ENCODE measurements at places on chromosomes 4 and X. TPM values are rescaled to one million over a fixed set of nuclear protein-coding genes. Genes with fewer than 3 reads are reported as not detected.
A peak's percentile ranks its signal among the peaks of the same experiment; 100 is the strongest.

DUSP21 gene
- 5.1 TPM for total RNA-seq

FGB gene
- total RNA-seq: not detected

CXCR3 gene
- not detected for total RNA-seq

GLRB gene
- total RNA-seq: 12.7 TPM

DNA sequence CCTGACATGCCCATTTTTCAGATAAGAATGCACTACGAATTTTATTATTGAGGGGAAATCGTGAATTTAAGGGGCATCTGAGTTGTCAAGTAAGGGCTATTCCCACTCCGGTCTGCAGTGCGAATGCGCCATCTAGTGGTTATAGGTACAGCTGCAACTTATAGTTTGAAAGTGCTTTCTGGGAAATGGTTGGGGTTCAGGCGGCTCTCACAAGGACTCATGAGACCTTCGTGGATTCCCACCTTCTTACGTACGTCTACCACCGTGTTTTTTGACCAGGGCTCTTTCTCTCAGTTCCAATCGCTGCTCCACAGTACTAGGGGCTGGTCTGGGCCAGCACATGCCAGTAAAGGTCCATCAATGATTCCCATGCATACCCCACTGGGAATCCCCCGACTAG lies 12.3 kb downstream of the MSL3 start:
- DNase-seq: peak; percentile 14

GRCh38 chr4:8076023-8076422 lies 82.6 kb downstream of the ABLIM2 start:
- DNase-seq: no peak

DNA sequence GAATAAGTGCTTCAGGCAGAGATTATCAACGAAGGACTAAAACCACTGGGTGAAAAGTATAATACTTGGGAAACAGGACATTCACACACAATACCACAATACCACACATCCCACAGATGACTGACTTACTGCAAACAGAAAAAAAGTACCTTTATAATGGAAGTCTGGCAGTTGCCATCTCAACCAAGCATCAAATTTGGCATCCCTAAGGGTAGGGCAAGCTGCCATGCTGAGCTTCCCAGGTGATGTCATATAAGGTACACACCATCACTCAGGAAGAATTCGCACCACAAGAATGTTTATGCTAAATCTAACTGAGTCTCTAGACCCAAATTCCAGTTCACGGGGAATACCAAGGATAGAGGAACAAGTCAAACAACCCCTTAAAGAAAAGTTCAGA lies 9.1 kb downstream of the QDPR start:
- DNase-seq: no peak

DNA sequence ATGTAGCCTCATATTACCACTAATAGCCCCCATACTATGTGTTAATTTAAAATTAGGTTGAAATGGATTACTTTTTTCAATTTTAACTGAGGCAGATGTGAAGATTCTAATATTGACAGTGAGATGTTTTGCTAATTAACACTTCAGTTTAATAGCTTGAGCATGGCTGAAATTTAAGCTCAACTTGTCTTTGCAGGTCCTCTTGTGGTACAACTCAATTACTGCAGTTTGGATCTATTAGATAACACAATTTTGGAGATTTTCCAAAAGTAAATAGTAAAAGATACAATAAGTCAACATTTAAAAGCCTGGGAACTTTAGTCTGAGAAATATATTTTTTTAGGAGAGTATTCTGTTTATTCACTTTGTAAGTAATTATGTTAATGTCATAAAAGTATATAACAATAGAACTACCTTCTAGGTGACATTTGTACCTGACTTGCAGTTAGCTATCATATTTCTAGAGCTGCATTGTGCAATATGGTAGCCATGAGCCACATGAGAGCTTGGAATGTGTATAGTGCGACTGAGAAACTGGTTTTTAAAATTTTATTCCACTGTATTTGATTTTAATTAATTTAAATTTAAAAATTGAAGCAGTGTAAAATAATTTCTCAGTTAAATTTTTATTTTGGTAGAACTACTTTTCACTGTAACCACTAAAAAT lies 73.1 kb upstream of the FMR1 start:
- no peak for DNase-seq

GRCh38 chrX:116230130-116230898 lies 59.8 kb downstream of the AGTR2 start:
- DNase-seq: no peak

DNA sequence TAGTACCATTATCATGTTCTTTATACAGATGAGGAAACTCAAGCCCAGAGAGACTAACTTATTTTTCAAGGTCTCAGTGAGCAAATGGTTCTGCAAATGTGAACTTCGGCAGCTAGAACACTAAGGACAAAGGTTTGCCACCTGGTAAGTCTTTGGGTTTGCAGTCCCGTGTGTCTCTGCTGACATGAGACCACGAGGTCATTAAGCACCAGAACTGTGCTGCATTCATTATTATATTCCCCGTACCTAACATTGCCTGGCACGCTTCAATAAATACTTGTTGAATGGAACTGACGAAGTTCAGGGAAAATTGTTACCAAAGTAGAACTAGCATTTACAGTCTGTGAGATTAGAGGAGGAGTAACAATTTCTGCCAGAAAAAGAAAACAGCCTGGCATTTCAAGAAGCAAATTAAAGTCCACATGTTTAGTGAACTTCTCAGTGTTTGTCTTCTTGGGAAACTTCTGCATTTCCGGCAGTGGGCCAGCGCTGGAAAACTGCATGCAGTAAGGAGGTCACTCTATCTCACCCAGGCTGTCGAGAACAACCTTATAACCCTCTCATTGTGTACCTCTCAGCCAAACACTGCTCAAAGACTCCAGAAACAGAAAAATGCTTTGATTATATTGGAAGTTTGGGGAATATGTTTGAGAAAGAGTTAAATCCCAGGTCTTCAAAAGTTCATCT lies 67.4 kb upstream of the CPEB2 start:
- no peak for DNase-seq

DNA sequence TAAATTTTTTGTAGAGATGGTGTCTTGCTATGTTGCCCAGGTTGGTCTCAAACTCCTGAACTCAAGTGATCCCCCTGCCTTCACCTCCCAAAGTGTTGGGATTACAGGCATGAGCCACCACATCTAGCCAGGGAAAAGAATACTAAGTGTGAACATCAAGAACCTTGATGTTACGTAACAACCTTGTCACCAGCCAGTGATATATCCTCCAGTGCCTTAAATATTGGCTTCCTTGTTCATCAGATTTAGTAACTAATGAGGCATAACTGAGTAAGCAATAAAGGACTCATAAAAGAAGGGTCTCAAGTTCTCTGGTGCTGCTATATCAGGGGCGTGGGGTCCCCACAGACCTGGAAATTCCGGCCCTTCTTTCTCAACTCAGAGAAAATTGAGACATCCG lies 60.5 kb upstream of the ENPEP start:
- no peak for DNase-seq

DNA sequence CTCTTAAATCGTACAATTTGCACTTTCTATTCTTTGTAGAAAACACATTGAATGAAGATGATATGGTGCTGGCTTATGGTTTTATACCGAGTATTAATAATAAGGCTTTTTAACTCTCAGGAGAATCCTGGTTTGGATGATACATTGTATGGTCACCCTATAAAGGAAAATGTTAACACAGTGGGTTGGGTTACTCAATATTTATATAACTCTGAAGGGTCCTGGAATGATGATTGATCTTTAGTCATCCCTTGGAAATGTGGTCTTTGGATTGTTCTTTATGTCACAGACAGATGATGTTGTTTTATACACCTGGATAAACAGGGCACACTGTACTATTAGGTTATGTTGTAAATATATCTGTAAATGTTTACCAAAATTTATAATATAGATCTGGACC lies 496.2 kb upstream of the NDST4 start:
- no peak for DNase-seq

DNA sequence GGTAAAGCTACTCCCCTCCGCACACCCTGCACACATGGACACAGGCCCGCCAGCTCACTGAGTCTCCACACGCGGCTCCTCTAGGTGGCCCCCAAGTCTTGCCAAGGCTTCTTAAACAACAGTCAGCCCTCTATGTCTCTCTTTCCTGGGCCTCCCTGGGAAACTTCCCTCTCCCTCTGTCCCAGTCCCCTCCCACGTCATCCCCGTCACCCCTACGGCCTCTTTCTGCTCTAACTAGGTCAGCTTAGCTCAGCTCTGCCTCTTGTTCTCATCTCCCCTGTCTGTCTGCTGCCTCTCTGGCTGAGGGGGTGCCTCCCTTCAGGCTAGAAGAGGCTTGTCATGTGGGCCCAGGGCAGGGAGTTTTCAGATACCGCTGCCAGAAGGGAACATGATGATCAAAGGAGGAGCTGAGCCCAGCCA lies 38.8 kb downstream of the SEPTIN6 start:
- DNase-seq: peak; percentile 7

Measured in prostate gland (tissue), 2 donors.